ENCODE measurements at places on chromosomes 7 and 10. TPM values are rescaled to one million over a fixed set of nuclear protein-coding genes. Genes with fewer than 3 reads are reported as not detected.

The CNNM1 gene
- total RNA-seq = 0.40 TPM

The CALML3 gene
- not detected for total RNA-seq

DNA sequence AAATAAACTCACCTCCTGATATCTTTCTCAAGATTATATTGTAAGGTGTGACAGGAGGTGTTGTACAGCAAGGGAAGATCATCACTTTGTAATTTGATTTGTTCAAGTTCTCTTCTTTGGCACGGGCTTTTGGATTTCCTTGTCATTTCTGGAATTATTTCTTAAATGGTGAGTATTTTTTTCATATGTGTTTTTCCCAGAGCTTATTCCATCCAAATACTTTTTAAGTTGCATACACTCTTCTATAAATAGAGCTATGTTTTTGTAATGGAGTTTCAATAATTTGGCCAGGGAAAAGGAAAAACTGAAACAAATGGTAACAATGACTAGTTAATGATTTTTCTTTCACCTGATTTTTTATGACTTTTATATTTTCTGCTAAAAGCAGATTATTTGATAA lies 92.5 kb downstream of the CFAP58 start:
- no peak overlapping the region for H3K27ac ChIP-seq
- no peaks in the 10 kb centered on the region for H3K36me3 ChIP-seq
- H3K27me3 ChIP-seq = no peaks in the 10 kb centered on the region
- H3K4me1 ChIP-seq = no peaks in the 10 kb centered on the region
- H3K4me3 ChIP-seq = no peak overlapping the region

DNA sequence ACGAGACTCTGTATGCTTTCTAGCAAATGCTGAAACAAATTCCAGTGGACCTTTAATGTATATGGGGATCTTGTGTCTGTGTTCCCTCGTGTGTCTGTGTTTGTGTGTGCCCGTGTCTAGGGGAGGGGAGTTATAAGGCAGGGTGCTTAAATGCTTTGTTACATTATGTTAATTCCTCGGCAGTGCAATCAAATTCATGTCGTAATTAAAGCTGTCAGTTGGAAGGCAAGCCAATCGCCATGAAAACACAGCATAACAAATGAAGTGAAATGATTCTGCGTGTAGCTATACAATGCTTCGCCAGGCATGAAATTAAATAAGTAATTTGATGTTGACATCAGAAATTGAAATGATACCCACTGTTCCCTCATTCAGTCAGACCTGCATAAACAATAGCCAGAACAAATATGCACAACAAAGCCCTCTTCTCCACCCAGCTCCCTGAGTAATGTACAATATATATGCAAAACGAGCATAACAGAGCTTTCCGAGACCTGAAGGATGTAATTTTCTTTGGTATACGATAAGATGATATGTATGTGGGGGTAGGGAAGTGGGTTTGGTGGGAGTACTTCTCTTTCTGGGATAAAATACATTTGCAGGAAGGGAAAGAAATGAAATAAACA lies 534.1 kb downstream of the AUTS2 start:
- H3K4me1 ChIP-seq = no peaks in the 10 kb centered on the region
- H3K4me3 ChIP-seq = no peak overlapping the region
- no peak overlapping the region for H3K27ac ChIP-seq

- DNase-seq = peak; percentile 57
- H3K27ac ChIP-seq = peak overlapping the region; percentile 76
- H3K4me1 ChIP-seq = peaks cover 75% of the 10 kb centered on the region
Measured at GRCh38 chr7:130903358-130903974, 169.5 kb upstream of the KLF14 start.

DNA sequence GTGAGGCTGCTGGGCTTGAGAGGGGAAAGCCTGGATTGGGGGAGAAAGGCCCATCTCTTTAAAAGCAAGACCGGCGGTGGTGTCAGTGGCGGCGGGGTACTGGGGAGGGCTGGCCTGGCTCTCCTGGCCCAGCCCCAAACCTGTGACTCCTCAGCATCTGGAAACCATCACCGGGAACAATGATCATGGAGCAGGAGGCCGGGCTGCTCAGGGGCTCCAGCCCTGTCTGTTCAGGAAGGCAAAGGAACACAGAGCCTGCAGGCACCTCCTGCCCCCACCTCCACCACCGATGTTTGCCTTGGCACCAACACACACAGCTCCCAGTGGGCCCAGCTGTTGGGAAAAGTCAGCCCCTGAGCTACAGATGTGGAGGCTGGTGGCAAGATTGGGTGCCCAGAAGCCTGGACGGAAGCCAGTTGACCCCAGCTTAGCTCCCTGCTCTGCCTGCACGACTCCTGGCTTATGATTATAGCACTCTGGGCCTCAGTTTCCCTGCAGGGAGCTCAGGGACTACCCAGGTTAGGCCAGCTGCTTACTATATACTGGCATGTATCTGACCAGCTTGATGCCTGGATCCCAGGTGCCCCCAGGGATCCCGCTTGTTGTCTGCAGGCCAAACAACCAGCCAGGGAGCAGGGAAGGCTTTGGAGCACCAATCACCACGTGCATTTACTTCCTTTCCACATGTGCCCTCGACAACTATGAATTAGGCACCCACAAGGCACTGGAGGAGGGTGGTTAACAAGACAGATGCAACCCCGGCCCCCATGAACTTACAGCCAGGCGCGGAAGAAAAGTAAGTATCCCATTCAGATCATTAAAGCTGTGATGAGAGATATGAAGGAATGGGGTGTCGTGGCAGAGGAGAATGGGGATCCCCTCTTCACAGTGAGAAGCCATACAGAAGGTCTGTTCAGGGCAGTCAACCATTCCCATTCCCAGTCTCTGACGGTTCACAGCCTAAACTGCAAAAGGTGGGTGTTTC lies 37.3 kb downstream of the ZCCHC24 start:
- H3K27ac ChIP-seq = peak overlapping the region; percentile 81
- no peak for DNase-seq
- H3K4me3 ChIP-seq = no peak overlapping the region
- no peaks in the 10 kb centered on the region for H3K36me3 ChIP-seq
- no peaks in the 10 kb centered on the region for H3K27me3 ChIP-seq

GRCh38 chr10:100878291-100878910 lies 34.4 kb upstream of the SLF2 start:
- no peaks in the 10 kb centered on the region for H3K27me3 ChIP-seq
- H3K4me3 ChIP-seq = no peak overlapping the region
- no peaks in the 10 kb centered on the region for H3K36me3 ChIP-seq
- H3K27ac ChIP-seq = no peak overlapping the region

GRCh38 chr7:141586878-141587277 lies 35.7 kb downstream of the AGK start:
- H3K4me1 ChIP-seq = peaks cover 5% of the 10 kb centered on the region
- no peak overlapping the region for H3K27ac ChIP-seq
- no peaks in the 10 kb centered on the region for H3K27me3 ChIP-seq
- no peaks in the 10 kb centered on the region for H3K36me3 ChIP-seq
- H3K4me3 ChIP-seq = no peak overlapping the region
- DNase-seq = no peak

DNA sequence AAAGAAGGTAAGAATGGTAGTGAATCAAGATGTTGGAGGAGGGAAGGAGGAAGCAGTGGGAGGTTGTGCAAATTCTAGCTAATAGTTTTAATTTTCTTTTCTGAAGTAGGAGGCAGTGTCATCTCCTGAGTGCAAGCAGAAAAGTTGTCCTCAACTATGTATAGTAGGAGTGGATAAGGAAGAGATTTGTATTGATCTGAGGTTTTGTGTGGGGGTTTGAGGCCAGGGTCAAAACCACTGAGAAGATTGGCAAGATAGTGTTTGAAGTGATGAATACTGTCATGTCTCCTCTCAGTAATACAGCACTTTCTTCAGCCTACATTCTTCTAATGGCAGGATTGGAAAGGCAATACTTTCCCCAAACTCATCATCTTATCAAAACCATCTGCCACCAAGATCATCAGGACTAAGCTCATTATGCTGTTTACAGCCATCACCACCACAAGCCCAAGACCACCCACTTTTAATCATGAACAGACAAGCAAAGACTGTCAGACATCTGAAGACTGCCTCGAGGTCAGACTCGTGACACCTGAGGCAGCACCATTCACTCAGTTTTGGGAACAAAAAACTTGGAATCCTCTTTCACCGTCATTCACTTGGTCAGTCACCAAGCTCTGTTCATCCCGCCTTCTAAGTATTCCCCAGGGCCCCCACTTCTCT lies 1.5 kb upstream of the MIOS start:
- H3K27me3 ChIP-seq = no peaks in the 10 kb centered on the region
- DNase-seq = no peak
- H3K36me3 ChIP-seq = no peaks in the 10 kb centered on the region

DNA sequence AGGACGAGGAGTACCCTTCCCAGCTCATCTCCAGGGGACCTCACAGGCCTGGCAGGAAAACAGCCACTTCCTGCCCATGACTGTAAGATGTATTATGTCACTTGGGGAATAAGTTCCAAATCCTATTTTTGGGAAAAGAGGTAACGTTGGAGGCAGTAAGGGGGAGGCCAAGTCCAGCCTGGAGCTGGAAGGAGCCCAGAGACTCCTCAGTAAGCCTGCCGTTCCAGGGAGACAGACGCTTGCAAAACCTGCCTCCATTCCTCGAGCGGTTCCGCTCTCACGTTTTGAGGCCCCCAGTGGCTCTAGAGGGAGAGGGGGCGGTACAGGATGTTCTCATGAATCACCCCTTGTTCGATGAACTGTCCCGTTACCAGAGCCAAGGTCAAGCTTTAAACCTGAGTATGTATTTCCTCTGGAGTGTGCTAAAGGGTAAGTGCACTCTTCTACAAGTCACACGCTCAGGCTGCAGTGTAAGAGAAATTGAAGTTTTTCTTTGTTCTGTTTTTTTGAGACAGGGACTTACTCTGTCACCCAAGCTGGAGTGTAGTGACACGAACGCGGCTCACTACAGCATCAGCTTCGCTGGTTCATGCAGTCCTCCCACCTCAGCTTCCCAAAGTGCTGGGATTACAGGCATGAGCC lies 45.5 kb upstream of the CYTH3 start:
- DNase-seq = no peak
- H3K36me3 ChIP-seq = no peaks in the 10 kb centered on the region
- H3K27ac ChIP-seq = no peak overlapping the region
- H3K4me1 ChIP-seq = peaks cover 7% of the 10 kb centered on the region
- H3K4me3 ChIP-seq = no peak overlapping the region
- H3K27me3 ChIP-seq = no peaks in the 10 kb centered on the region

DNA sequence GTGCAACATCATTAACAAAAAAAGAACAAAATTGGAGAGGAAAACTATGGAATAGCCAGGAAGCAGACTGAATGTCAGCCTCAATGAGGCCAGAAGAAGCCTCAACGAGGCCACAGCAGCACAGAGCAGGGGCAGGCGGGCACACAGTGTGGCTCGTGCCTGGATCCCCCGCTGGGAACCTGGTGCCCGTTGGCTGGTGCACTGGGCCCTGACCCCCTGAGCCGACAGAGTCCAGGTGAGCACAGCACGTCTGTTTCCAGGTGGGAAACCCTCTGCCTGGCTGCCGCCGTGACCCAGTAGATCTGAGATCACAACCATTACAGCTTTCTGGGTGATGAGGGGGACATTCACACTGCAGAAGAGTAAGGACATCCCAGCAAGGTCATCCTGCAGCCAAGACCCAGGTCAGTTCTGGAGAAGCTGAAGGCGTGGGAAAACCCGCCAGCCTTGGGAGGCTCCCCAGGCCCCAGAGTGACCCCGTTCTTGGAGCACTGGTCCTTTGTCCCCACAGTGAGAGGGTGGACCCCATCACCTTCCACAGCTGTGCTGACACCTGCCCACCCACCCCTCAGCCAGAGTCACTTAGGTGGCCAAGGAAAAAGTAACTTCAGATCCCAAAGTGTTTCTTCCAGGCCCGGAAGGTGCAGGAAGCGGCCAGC lies 222.1 kb downstream of the ADARB2 start:
- no peak overlapping the region for H3K27ac ChIP-seq
- DNase-seq = no peak
- no peaks in the 10 kb centered on the region for H3K27me3 ChIP-seq
- no peak overlapping the region for H3K4me3 ChIP-seq
- no peaks in the 10 kb centered on the region for H3K36me3 ChIP-seq
- no peaks in the 10 kb centered on the region for H3K4me1 ChIP-seq

DNA sequence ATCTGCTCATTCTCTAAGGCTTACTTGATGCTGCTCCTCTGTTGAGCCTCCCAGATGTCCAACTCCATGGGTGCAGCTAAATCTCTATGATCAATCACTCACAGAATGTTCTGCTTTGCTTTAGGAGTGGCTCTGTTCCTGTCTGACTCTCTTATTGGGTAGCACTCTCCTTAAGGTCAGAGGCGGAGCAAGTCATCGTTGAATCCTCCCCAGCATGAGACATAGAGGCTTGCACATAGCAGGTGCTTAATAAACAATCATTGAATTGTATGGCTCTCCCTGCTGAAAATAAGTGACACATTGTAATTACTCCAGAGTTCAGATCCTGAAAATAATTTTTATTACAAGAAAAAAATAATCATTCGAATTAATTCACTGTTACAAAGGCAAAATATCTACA lies 69.7 kb downstream of the NPS start:
- DNase-seq = no peak
- no peak overlapping the region for H3K4me3 ChIP-seq
- no peaks in the 10 kb centered on the region for H3K36me3 ChIP-seq

GRCh38 chr7:73841689-73842066 lies 638 bp downstream of the METTL27 start:
- H3K4me1 ChIP-seq = peaks cover 32% of the 10 kb centered on the region
- DNase-seq = peak; percentile 73
- peak overlapping the region; percentile 60 for H3K4me3 ChIP-seq
- no peaks in the 10 kb centered on the region for H3K27me3 ChIP-seq

- no peaks in the 10 kb centered on the region for H3K27me3 ChIP-seq
- no peaks in the 10 kb centered on the region for H3K4me1 ChIP-seq
- no peak for DNase-seq
- H3K36me3 ChIP-seq = no peaks in the 10 kb centered on the region
Measured at GRCh38 chr10:33521062-33521461, 186.6 kb upstream of the NRP1 start.

DNA sequence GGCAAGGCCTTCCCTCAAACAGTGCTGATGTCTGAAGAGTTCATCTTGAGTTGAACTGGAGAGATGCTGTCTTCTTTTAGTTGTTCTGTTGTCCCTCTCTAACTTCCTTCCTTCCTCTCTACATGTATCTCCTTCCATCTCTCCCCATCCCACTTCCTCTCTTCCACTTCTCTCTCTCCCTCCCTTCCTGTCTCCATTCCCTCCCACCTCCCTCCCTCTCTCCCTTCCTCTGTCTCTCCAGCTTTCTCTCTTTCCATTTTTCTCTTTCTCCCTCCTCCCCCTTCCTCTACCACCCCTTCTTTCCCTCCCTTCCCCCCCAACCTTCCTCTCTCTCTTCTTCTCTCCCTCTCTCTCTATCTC lies 40.7 kb upstream of the TNS3 start:
- H3K36me3 ChIP-seq = no peaks in the 10 kb centered on the region
- peaks cover 15% of the 10 kb centered on the region for H3K4me1 ChIP-seq
- DNase-seq = no peak
- H3K4me3 ChIP-seq = no peak overlapping the region
